ENCODE measurements at places on chromosomes 7 and 10. TPM values are rescaled to one million over a fixed set of nuclear protein-coding genes. Genes with fewer than 3 reads are reported as not detected.
A peak's percentile ranks its signal among the peaks of the same experiment; 100 is the strongest.

DGKI gene
- not detected for total RNA-seq

ANLN gene
- total RNA-seq, result 1.1 TPM

EIF5AL1 gene
- 0.11 TPM for total RNA-seq

DNA sequence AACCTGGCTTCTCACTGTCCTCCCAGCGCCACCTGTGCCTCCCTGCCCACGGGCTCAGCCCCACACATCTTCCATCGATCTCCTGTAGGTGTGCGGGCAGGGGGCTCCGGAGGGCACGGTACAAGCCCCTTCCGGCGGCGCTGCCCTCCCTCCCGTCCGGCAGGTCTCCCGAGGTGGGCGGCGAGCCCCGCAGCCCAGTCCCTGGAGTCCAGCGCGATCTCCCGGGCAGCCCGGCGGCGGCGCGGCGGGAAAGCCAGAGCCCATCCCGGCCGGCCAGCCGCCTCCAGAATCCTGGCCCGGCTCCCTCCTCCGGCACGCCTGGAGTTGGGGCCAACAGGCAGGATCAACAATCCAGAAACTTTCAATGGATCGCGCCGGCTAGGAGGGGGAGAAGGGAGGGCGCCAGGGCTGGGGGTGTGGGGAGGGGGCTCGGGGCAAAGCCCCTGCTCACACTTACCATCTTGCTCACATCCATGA, 100.1 kb downstream of the HIP1 start:
- H3K4me3 ChIP-seq, result peak overlapping the region; percentile 65
- no peak for DNase-seq
- no peak overlapping the region for H3K27ac ChIP-seq
- H3K36me3 ChIP-seq, result no peaks in the 10 kb centered on the region

DNA sequence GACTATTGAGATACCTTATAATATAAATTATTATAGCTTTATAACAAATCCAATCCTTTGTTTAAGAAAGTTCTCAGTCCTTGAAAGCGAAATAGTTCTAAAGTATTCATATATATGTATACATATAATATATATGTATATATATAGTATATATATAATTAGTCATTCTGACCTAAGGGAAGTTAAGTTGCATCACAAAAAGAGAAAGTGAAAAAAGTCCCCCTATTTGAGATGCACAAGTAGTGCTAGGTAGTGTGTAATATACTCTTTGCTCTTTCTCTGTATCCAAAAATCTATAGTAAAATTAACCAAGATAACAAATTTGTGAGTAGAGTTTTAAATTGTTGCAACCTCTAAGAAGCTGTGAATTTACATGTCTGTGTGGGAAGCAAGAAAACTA, 13.3 kb upstream of the IFIT1B start:
- H3K4me1 ChIP-seq, result peaks cover 7% of the 10 kb centered on the region
- no peak overlapping the region for H3K27ac ChIP-seq
- no peaks in the 10 kb centered on the region for H3K27me3 ChIP-seq
- no peak for DNase-seq
- H3K4me3 ChIP-seq, result no peak overlapping the region
- no peaks in the 10 kb centered on the region for H3K36me3 ChIP-seq

DNA sequence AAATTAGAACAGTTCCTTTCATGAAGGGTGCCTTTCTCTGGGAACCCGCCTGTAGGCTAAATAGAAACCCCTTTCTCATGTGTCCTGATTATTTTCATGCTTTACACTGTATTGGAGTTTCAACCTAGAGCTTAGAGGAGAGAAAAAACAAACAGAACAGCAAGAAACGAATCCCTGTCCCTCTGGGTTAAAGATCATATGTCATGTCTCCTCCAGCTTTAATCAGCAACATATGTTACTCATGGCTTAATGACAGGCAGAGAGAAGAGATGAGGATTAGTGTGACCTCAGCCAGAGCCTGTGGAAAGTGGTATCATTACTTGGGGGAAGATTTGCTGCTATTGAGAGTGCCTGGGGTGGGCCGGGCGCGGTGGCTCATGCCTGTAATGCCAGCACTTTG, 32.1 kb downstream of the CRCP start:
- peaks cover 64% of the 10 kb centered on the region for H3K36me3 ChIP-seq
- no peak overlapping the region for H3K27ac ChIP-seq
- no peak overlapping the region for H3K4me3 ChIP-seq
- H3K4me1 ChIP-seq, result peaks cover 26% of the 10 kb centered on the region

All from CD4-positive, alpha-beta T cell (primary cell).